ENCODE measurements at places on chromosomes 7 and 10.

DNA sequence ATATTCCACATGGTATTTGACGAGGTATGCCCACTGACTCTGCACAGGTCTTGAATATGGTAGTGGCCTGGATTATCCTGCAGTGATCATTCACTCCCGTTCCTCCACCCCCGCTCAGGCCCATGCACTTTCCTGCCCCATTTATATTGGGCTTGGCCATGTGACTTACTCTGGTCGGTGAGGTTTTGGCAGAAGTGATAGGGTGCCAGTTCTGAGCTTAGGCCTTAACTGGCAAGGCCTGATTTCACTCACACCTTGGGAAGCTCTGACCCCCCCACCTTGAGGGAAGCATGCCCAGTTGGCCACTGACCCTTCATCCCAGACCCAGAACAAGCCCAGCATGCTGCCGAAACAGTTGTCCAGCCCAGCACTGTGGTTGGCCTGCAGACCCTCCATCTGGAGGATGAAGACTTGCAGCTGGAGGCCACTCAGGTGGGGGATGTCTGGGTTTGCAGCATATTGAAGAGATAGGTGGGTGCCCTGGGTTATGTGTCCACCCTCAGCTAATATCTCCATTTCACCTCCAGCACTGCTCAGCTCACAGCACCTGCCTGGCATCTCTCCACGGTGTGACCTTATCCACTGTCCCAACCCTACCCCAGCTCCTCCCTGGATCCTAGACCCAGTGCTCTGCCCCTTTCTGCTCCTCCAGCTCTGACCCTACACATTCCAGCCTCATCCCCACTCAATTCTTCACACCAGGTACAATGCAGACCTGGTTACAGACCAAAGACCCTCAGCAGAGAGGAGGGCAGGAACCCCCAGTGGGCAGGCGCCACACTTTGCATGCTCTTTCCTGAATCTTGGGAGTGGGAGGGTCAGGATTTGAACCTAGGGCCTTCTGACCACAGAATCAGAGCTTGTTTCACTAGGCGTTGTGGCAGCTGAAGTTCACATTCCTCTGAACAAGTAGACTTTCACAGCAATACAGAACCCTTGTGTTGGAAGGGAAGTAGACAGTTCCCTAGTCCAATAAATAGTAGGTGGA is 138.1 kb upstream of the CHST15 start:
- no peak for DNase-seq

DNA sequence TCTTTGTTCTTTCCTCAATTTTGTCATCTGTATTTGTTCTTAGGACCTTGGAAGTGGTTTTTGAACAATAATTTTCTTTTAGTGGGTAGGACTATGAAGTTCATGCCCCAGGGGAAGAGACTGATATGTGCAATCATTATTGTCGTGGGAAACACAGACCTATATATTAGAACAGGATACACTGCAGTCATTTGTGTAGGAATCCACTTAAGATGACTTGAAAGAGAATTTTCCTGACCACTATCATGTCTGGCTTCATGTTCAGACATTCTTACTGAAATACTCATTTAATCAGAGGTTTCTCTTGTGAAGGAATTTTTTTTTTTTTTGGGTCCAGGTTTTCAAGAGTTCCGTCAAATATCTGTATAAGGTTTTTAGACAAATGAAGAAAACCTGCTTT is 163.6 kb downstream of the SUGCT start:
- DNase-seq = no peak

DNA sequence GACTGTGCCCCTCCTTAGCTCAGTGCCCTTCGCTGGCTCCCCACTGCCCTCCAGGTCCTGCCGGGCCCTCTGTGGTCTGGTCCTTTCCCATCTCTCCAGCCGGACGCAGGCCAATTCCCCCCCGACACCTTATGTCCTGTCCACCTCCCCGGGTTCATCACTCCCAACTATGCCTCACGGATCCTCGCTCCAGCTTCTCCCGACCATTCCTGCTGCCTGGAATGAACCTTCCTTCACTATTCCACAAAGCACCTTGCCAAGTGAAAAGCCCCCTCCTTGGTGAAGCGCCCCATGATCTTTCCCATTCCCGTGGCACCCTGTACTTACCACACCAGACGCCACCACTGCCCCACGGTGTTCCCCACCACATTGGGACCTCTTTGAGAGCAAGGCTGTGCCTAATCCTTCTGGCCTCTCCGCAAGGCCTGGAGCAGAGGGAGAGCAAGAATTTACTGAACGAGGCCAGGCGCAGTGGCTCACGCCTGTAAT is 47.2 kb downstream of the TMEM270 start:
- DNase-seq = no peak

- DNase-seq = no peak
Observed at GRCh38 chr10:128149267-128150014, 23.2 kb upstream of the MKI67 start.

All from GM19239 (cell line).